ENCODE measurements at places on chromosomes 2 and 18.

DNA sequence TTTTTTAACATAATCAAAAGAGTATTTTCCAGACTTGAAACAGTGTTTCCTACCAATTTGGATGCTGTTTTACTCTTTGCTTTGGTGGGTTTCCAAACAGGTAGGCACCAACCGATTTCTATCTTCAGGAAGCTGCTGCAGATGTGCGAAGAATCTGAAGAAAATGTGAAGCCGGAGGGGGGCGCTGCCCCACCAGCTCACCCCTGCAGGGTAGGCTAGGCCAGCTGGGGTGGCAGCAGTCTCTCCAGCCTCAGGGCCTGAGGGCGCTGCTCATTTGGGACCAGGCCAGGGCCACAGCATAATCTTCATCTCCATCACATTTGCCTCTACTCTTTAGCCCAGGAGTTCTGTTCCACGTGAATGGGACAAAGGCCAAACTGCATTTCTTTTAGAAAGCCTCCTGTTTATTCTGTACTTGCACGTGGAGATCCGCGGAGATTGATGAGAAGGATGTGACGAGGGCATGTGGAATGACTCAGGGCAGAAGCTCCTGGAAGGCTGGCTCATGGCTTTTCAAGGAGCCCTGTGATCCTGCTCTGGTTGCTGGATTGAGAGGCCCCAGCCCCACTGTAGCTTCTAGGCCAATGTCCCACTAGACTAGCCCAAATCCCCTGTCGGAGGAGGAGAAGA lies 84.2 kb upstream of the FAM136A start:
- no peak for DNase-seq

DNA sequence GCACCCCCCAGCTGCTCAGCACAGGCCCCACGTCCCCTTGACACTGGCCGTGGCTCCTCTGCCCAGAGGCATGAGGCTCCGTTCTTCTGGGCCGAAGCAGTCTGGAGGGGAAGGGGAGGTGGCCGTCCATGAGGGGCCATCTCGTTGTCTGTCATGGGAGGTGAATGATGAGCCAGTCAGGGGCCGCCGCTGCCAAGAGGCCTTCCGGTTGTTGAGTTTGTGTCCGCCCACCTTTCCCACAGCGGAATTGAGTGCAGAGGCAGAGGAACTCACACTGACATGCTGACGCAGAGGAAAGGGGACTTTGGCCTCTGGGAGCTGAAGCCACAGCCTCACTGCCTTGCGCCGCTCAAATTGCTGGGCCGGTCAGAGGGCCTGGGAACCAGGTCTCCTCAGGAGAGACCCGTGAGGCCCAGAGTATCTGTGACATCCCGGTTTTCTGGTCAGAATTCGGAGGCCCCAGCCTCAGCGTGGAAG lies 268.4 kb downstream of the ATAD2B start:
- DNase-seq = no peak

DNA sequence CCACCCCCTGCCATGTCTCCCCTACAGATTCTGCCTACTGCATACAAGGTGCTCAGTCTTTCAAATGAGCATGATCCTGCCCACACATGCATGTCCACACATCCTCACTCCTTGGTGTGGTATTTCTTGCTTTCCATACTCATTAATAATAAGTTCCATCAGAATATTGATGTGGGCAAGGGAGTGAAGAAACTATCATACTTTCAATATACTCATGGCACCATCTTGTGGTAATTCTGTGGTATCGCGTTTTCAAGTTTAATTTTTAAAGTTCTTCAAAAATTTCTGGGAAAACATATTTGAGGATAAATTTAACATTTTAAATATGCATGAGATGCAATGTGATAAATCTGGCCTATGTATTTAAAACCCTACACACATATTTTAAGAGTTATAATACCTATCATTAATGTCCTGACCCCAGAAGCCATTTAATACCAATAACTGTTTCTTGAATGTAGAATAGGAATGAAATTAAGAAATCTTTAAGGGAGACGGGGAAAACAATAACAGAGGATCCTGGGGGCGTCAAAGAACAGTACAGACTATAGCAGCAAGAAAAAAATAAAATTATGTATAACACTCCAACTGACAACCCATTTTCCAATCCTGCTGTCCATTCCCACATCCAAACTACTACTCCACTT lies 110.1 kb downstream of the ZNF385B start:
- peak; percentile 2 for DNase-seq

GRCh38 chr2:207974216-207974605 lies 51.1 kb downstream of the PLEKHM3 start:
- no peak for DNase-seq

GRCh38 chr18:6056171-6056910 lies 161.0 kb upstream of the TMEM200C start:
- no peak for DNase-seq

DNA sequence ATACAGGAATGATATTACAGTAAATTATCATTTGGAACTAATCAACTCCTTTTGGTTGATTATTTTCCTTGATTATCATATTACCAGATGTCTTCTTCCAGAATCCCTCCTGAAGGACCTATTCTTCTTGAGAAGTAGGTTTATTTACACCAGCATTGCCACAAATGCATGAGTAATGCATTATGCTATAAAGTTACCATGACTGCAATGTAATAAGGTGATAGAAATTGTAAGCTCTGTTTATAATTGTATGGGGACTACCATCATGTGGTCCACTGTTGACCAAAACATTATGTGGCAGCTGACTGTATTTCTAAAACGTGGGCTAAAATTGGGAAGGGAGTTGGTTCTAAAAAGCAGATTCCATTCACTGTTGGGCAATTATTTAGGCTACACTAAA lies 602.2 kb downstream of the NYAP2 start:
- no peak for DNase-seq

GRCh38 chr2:173415431-173416381 lies 61.0 kb downstream of the CDCA7 start:
- no peak for DNase-seq

GRCh38 chr2:237702441-237703391 lies 75.3 kb downstream of the LRRFIP1 start:
- no peak for DNase-seq

GRCh38 chr2:191650896-191651773 lies 26.8 kb upstream of the NABP1 start:
- DNase-seq = no peak

GRCh38 chr2:118845522-118846441 lies 1.7 kb downstream of the EN1 start:
- no peak for DNase-seq

GRCh38 chr2:223161873-223162458 lies 110.0 kb downstream of the KCNE4 start:
- DNase-seq = no peak

DNA sequence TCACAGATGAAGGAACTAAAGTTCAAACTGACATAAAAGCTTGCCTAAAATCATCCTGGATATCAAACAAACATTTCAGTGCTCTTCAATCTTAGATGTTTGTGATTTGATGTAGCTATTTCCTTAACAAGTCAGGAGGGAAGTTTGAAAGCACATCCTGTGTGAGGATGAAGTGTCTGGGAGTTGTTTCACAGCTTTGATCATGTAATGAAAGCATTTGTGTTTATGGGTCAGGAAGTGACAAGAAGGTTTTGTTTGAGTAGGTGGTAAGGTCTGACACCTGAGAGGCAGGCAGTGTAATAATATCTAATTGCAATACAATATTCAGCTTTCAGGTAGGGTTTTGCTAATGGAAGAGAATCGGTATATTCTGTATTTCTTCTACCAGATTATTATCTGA lies 26.0 kb upstream of the CSRNP3 start:
- DNase-seq = no peak

GRCh38 chr2:225207043-225207442 lies 164.8 kb upstream of the DOCK10 start:
- no peak for DNase-seq

- DNase-seq = no peak
These were observed 28.8 kb upstream of the CACNB4 start for GRCh38 chr2:152127628-152128027.

- DNase-seq = no peak
These were observed 136.7 kb upstream of the CAVIN2 start for GRCh38 chr2:191983591-191983990.

- DNase-seq = peak; percentile 7
These were observed 68.2 kb upstream of the MC2R start for GRCh38 chr18:13983506-13983905.

DNA sequence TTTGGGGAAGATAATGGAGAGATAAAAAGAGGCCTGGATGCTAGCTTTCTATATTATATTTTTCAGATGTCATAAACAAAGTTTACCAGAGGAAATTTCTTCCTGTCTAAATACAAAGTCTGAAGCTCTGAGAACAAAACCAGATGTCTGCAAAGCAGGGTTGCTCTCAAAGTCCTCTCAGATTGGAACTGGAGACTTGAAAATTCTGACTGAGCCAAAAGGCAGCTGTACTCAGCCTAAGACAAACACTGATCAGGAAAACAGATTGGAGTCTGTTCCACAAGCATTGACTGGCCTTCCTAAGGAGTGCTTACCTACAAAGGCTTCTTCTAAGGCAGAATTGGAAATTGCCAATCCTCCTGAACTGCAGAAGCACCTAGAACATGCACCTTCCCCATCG lies 25.1 kb downstream of the KDM3A start:
- no peak for DNase-seq

DNA sequence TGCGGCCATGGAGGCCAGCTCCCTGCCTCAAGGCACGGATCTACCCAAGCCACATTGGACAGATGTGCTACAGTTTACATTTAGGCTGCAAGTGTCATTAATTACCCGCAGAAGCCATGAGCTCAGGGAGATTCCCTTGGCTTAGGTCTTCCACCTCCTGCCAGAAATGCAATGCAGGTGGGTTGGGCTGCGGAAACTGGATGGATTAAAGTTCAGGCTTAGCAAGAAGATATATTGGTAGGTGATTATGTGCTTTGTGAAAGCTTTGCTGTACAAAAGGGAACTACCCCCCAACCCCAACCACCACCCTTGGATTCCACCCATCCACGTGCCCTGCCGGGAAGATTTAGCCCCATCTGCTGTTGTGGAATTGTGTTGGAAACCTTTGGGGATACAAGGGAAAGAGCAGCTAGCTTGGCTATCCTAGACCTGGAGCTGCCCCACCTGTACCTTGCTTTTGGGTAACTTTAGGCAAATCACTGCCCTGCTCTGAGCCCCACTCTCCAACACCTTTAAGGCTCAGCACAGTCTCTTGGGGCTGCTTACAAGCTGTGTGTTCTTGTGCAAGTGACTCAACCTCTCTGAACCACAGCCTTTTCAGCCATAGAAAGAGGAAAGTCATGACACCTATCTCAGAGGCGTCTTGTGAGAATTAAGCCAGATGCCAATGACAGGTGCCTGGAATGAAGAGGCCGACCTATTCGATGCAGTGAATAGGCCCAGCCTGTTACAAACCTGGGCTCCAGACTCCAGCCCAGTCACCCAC lies 141.6 kb upstream of the GLI2 start:
- no peak for DNase-seq

- DNase-seq = no peak
These were observed 453.9 kb upstream of the DDX18 start for GRCh38 chr2:117360586-117360985.

GRCh38 chr2:180653481-180653880 lies 326.9 kb upstream of the UBE2E3 start:
- DNase-seq = no peak

GRCh38 chr2:190441564-190441963 lies 33.4 kb downstream of the MFSD6 start:
- DNase-seq = no peak

DNA sequence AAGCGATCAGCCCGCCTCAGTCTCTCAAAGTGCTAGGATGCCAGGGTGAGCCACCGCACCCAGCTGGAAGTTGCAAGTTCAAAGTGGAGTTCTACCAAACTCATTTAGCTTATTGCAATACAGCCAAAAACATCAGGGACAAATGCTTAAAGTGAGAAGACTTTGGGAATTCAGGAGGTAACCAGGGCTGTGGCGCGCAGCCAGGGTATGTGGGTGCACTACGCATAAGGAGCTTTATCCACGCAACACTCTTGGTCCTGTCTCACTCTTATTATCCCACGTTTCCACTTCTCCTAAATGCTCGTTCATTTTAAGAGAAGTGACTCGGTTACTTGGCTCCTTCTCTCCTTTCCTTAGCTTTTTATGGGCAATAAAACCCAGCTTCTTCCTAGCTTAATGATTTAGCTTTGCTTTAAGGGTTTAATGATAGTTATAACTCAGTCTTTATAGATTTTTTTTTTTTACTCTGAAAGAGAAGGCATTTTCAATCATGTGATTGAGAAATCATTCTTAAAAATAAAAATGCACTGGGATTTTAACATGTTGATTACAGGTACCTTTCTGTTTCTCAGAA lies 199.8 kb downstream of the KCNE4 start:
- no peak for DNase-seq

DNA sequence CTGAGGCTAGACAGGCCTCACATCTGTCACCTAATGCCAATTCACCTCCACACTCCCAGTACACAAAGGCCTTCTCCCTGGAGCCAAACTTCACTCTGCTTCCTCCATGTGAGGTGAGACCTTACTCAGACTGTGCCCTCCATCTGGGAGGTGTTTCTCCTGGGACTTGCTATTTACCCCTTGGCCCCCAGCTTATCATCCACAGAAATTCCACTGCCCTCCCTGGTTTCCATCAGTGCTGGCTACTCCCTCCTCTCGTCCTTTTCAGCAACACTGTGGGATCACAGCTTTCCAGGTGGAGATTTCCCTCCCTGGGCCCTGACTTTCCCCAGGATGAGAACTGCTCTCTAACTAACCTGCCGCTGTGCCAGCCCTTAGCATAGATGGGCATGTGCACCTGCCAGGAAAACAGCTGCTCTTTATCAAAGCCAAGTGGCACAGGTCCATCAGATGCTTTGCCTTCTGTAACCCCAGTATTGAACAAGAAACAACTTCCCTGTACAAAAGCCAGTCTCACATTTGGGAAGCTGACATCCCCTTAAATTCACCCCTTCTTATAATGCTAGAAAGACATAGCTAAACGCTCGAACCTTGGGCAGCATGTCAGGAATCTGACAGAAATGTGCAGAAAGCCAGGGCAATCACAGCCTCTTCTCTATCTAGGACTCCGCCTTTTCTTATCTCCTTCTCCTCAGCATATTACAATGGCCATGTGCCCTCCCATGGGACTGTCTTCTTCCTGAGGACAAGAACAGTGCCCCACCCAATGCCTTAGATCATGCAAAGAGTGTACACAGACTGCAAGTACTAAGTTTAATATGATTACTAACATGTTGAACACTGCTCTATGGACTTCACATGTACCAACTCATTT lies 535.5 kb upstream of the ID2 start:
- peak; percentile 55 for DNase-seq

DNA sequence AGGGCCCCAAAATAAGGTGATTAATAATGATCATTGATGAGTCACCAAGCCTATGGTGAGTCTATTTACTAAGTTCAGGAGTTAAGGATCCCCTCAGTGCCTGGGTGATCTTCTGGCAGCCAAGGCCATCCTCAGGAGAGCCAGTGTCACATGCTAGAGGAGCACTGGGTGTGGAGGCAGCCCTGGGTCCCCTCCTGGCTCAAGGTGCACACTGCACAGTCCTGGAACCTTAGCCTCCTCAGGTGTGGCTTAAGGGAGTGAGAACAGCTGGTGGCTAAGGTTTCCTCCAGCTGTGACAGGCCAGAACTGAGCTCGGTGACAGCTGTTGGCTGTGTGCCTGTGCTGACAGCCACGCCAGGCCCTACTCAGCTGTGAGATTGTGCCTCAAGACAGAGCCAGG lies 52.1 kb upstream of the ACAA2 start:
- peak; percentile 66 for DNase-seq

GRCh38 chr2:100752628-100753333 lies 67.2 kb upstream of the NPAS2 start:
- DNase-seq = no peak

- DNase-seq = no peak
These were observed 4.7 kb downstream of the COBLL1 start for GRCh38 chr2:164836907-164837306.

GRCh38 chr2:208042041-208042440 lies 16.7 kb upstream of the PLEKHM3 start:
- DNase-seq = no peak

- no peak for DNase-seq
These were observed 50.5 kb downstream of the SEPTIN10 start for GRCh38 chr2:109563288-109563687.
